ENCODE measurements at places on chromosomes 2 and 18. TPM values are rescaled to one million over a fixed set of nuclear protein-coding genes. Genes with fewer than 3 reads are reported as not detected.

Gene DNAJC5G
- 0.42 TPM for total RNA-seq

Gene FN1
- total RNA-seq, result 2,256 TPM

GRCh38 chr2:95526360-95527341 lies 42.1 kb upstream of the TRIM43B start:
- peak overlapping the region; percentile 83 for H3K4me3 ChIP-seq
- no peaks in the 10 kb centered on the region for H3K36me3 ChIP-seq
- DNase-seq, result no peak
- H3K4me1 ChIP-seq, result peaks cover 27% of the 10 kb centered on the region
- no peaks in the 10 kb centered on the region for H3K27me3 ChIP-seq

DNA sequence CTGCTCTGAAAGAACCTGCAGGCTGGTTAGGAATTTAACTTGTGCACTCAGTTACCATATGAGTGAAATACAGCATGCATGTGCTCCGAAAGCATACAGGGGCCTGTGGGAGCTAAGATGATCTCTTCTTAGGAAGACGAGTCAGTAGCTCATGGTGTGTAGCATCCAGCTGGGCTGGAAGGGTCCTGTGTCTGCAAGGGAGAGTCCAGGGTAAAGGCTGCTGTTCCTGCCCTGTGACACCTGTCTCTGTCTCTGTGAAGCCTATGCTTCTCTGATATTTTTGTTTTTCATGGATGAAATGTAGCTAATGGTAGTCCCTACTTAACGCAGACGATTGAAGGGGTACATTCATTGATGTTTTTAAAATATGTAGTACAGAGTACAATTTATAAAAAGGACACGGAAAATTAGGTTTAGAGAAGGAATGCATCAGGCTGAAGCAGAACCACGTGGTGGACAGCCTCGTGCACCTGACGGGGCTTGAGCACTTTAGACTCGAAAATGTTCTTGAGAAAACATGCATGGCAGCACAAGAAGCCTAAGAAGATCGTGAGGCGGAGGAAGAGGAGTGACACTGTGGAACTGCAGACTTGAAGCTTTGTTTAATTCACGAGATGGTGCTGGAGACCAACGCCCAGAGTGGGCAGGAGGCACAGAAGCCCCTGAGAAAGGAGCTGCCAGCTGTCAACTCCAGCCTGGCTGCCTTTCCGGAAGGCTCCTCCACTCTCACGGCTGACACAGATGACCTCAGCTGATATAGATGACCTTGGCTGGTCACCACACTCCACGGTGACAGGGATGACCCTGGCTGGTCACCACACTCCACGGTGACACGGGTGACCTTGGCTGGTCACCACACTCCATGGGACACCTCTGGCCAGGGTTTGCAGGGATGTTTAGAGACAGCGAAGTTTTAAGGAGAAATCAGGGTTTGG lies 110.6 kb downstream of the TMEM18 start:
- no peaks in the 10 kb centered on the region for H3K4me1 ChIP-seq
- no peak for DNase-seq
- H3K4me3 ChIP-seq, result no peak overlapping the region
- H3K36me3 ChIP-seq, result no peaks in the 10 kb centered on the region

DNA sequence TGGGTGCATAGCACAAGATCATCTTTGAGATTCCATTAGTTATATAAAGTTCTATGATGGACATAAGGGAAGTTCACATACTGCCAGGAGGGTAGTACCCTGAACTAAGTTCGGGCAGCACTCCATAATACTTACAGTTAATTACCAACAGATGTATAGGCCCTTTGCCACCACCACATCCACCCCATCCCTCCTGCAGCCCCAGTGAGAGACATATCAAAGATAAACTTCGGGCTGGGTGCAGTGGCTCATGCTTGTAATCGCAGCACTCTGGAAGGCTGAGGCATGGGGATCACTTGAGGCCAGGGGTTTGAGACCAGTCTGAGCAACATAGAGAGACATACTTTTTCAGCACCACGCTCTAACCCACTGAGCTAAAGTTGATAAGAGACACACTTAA lies 46.4 kb upstream of the NPAS2 start:
- no peak overlapping the region for H3K4me3 ChIP-seq
- H3K36me3 ChIP-seq, result no peaks in the 10 kb centered on the region
- DNase-seq, result no peak
- H3K27ac ChIP-seq, result no peak overlapping the region
- no peaks in the 10 kb centered on the region for H3K4me1 ChIP-seq

DNA sequence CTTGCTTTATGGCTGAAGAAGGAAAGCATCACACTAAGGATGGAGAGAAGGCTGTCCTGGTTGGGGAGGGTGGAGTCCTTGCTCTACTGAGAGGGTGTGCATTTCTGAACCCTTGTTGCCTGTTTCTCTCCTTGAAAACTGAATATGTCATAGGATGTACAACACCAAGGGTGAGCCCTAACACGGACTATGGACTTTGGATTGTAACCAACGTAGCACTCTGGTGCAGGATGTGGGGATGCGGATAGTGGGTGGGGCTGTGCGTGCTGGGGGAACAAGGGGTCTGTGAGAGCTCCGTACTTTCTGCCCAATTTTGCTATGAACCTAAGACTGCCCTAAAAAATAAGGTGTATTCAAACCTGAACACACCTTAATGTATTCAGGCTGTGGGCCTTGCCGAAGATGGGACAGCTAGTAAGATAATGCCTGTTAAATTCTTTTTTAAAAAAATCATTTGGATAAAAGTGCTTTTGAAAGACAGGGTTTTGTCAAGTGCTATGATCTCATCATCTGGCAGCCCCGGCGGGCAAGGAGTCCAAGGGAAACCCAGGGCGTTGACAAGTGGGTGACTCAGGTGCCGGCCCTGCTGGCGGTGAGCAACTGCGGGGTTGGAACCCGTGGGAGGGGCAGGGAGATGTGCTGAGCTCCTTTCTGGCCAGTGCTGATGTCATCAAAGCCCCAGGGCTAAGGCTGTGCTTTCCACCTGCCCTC lies 54.0 kb downstream of the GATA6 start:
- no peaks in the 10 kb centered on the region for H3K4me1 ChIP-seq
- H3K27ac ChIP-seq, result no peak overlapping the region
- DNase-seq, result no peak
- H3K4me3 ChIP-seq, result no peak overlapping the region
- H3K36me3 ChIP-seq, result no peaks in the 10 kb centered on the region
- no peaks in the 10 kb centered on the region for H3K27me3 ChIP-seq

- no peak overlapping the region for H3K27ac ChIP-seq
- H3K4me1 ChIP-seq, result no peaks in the 10 kb centered on the region
- H3K27me3 ChIP-seq, result no peaks in the 10 kb centered on the region
- no peak for DNase-seq
- no peak overlapping the region for H3K4me3 ChIP-seq
Observed at GRCh38 chr2:36058076-36058475, 297.5 kb upstream of the CRIM1 start.

Measured in esophagus muscularis mucosa (tissue), 4 donors.